Activated CD4-positive, alpha-beta T cell treated with anti-CD3 and anti-CD28 coated beads, Interleukin-2, amount 50 U/mL, for 1 hour (primary cell): ENCODE measurements at places on chromosomes 5 and 9.

DNA sequence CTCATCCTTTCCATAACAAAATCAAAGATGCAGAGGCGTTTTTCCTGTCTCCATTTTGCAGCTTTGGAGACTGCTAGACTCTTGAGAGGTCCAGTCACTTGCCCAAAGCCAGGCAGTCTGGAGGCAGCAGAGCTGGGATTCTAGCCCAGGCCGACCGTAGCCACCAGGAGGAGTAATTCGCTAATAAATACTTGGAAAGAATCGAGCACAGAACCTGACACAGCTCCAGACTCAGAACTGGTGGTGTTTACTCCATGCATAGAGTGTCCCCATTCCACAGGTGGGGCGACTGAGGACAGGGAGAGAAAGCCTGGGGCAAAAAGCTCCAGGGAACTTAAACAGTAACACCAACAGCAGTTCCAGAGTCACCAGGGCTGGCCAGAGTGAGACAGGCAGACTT, 10.7 kb upstream of the CERCAM start:
- DNase-seq = no peak

DNA sequence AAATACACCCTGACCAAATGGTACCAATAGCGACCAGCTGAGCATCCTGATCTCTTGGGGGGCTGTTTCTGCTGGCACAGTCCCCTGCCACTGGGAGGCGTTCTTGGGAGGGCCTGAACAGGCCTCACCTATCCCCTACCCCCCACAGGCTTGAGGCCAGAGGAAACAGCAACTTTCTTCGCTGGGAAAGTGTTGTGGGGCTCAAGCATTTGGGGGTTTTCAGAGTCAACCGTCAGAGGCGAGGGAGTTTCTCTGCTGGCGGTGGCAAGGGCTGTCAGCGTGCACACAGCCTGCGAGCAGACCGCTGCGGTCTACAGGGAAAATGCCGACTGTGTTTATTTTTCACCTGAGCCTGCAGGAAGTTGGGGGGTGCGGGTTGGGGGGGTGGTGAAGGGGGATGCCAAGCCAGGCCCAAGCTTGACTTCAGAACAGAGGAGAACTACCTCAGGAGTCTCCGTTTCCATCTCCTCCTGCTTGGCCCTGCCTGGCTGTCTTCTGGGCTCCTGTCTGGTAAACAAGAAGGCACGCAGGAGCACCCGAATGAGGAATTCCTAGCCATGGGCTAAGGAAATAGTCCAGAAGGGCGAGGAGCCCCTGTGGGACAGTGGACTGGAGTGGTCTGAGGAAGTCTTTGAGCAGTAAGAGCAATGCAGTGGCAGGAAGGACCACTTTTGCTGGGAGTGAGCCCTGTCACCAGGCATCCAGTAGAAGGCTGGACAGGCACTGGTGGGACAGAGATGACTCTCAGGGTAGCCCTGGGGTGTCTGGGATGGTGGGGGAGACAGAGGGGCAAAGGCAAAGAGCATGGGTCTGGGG, 18.1 kb downstream of the TCF7 start:
- DNase-seq = peak; percentile 80

DNA sequence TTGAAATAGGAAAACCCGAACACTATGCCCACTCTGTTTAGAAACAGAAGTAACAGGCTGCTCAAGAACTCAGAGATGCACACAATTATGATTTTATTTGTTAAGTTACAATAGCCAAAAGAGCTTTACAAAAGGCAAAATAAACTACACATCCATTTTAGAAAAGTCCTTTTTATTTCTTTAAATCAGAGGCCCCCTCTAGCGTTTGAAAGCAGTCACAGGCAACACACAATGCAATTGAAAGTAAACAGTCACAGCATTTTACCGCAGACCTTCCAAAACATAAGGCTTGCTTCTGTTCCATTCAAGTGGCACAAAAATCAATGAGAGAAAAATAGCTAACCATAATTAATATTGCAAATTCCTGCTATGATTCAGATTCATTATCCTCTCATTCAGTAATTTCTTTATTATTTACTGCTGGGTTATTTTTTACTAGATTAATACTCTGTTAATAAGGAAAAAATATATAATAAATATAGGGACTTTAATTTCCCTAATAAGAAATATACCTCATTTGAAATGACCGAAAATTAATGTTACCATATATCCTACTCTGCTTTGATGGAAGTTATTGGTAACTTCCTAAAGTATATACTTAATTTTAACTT, 78.3 kb downstream of the CEP120 start:
- DNase-seq = no peak

DNA sequence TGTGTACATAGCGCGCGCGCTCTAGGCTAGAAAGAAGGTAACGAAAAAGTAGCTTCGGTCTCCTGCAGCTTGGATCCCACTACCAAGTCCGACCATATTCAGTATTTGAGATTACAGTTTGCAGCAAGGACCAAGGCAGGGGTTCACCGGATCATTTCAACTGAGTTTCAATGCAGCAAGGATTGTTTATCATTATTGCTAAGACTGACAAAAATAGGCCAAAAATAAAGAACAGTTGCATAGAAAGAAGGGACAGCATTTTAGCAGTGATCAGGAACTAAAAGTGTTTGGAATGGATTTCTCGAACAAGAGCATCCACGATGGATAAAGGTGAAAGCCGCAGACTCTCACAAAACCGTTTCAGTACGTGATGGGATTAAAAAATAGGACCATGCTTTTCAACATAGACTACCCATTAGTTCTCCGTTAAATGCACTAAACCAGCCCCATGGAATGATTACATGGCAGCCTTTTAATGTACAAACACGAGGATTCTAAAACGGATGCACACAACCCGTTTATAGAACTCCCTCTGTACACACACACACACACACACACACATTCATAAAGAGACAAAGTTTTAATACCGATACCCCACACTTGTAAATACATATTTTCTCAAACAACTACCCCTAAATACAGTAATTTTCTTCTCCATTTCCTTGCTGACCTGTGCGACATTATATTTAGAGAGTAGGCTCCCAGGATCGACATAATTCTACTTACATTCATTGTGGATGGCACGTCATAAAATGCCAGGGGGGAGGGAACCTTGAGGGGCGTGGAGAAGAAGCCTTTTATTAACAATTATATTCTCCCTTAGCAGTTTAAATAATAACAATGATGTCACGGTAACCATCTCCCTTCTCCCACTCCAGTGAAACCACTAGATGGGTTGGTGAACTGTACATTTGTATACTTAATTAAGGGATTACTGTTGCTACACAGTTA, 197.1 kb downstream of the MEF2C start:
- DNase-seq = no peak

GRCh38 chr5:57174128-57174889, 450 bp downstream of the GPBP1 start:
- peak; percentile 23 for DNase-seq

DNA sequence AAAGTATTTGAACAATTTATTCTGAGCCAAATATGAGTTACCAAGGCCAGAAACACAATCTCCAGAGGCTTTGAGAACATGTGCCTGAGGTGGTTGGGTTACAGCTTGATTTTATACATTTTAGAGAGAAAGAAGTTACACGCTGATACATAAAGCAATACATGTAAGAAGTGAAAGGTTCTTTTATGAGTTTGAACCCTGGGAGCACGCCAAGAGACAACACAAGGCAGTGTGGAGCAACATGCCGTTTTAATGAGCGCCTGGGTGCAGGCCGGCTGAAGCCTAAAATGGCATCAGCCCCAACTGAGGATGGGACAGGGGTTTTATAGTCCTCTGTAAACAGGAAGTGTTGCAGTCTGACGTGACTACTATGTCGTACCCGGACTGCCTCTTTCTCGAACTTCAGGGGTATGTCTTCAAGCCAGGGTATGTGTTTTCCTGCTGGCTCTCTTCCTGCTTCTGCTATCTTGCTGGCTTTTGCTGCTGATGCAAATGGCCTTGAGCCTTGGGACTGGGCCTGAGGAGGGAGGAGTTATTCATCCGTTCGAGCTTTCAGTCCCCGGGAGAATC, 193.7 kb downstream of the CYLC2 start:
- DNase-seq = no peak

- no peak for DNase-seq
Observed at GRCh38 chr5:149080294-149080693, 17.4 kb upstream of the SH3TC2 start.

DNA sequence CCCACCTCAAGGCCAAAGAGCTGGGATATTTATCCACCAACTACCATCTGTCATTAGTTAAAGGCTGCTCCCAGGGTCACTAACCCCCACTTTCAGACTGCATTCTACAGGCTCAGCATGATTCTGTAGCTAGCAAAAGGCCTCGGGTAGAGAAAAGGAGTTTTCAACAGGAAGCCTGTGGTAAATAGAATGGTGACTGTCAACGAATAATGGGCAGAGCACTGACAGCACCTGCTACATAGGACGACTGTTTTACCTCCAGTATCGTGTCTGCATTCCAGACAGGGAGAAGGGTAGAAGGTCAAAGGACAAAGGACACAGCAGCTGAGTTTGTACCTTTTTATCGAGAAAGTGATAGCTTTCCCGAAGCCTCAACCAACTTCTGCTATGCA, 20.3 kb downstream of the MFAP3 start:
- no peak for DNase-seq

- DNase-seq = no peak
Observed at GRCh38 chr5:138950421-138951031, 75.4 kb upstream of the LRRTM2 start.

- DNase-seq = no peak
Observed at GRCh38 chr9:38125889-38126288, 56.9 kb upstream of the SHB start.

DNA sequence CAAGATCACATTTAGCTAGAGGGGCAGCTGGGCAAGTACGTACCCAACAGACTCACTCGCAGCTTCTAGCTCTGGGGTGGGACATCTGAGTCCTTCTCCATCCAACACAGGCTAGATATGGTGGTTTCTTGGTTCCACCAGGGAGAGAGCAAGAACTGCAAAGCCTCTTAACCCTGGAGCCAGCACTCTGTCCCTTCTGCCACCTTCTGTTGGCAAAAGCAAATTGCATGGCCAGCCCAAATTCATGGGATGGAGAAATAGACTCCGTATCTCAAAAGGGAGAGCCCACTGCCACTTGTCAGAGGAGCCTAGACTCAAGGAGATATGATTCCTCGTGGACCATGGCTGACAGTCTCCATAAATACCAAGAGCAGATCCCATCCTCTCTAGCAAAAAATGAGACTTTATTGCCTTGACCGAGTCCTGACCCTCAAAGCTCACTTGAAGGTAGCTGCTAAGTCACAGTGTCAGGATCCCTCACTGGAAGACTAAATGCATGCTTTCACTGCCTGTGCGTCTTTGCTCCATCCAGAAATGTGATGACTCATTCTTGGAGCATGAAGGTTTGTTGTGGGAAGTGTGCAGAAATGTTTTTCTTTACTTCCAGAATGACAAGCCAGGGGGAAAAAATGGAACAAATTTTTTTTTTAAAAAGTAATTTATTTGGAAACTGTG, 28.8 kb upstream of the ROR2 start:
- DNase-seq = no peak

DNA sequence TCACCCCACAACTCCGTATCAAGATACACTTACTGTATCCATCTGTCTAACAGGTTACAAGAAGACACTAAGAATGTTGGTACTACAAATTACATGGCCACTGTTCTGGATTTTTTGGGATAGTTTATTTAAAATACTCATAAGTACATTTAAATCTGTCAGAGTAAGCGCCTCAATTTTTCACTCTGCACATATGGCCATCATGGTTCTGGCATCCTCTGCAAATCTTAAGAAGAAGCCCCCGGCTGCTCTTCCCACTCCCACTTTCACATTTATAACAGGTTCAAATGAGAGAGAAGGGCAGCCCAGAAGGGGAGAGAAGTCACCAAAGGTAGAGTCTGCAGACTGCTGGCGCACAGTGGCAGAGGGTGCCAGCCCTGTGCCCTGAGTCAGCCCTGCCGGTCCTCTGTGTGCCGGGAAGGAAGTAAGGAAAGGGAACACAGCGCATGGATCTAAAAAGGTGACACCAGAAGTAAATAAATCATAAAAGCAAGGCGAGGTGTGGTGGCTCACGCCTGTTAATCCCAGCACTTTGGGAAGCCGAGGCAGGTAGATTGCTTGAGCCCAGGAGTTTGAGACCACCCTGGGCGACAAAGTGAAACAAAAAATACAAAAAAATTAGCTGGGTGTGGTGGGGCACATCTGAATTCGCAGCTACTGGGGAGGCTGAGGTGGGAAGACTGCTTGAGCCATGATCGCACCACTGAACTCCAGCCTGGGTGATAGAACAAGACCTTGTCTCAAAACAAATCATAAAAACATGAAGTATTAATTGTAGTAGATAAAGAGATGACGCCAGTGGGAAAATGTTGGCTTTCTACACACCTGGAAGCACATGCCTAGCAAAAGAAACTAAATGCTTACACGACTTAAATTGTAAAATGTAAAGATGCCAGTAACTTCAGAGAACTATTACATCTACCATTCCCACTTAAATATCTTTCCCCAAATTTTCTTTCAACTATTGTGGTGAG, 30.0 kb downstream of the RNF130 start:
- no peak for DNase-seq

GRCh38 chr5:74629326-74629725, 11.2 kb downstream of the ENC1 start:
- DNase-seq = no peak

DNA sequence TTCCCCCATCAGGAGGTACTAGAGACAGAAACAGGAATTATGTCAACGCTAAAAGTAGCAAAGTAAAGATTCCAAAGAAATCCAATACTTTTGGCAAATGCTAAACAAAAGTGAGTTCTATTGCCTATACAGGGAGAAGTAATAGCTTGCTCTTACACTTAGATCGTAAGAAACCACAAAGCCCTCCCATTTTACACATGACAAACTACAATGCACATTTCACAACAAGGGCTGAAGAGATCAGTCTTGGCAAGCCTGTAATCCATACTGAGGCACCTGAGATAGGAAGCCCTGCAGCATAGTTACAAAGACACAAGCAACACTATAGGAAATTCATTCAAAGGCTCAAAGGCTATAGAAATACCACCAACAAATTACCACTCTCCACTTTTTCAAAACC, 7.7 kb downstream of the HNRNPK start:
- no peak for DNase-seq

DNA sequence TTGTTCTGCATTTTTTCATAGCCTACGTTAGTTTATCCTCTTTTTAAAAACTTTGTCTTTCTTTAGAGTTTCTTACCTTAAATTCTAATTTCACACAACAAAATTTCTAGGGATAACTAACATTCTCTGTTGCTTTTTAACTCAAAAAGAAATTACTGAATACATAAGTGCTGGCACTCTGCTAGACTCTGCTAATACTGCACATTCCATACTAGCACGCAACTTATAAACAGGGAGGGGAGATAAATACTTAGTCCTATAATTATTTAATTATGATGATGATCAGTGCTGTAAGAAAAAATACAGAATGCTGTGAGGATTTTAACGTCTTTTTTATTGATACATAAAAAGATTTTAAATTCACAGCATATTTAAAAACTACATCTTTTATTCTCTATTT, 25.1 kb downstream of the RNF145 start:
- DNase-seq = no peak

DNA sequence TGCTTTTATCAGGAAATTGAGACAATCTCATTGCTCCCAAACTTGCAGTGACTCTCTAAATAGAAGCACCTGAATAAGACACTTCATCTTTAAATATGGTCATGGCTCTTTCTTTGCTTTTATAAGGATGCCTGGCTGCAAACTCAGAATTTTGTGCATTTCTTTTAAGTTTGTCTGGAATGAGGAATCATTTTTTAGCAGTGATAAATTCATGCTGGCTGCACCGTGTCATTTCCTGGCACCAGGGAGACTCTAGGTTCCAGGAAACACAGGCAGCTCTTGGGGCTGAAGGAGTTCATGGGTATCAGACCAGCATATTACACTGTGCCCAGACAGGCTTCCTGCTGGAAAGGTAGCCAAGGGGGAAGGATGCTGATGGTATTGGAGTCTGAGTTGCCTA, 109.9 kb downstream of the NUDT12 start:
- no peak for DNase-seq

GRCh38 chr9:4831944-4832343, 39.2 kb downstream of the RCL1 start:
- no peak for DNase-seq
